ENCODE measurements at places on chromosomes 6 and 20.

- DNase-seq = no peak
Observed at GRCh38 chr20:24796236-24796635, 152.8 kb upstream of the CST7 start.

GRCh38 chr6:135202836-135203235 lies 21.7 kb downstream of the MYB start:
- no peak for DNase-seq

DNA sequence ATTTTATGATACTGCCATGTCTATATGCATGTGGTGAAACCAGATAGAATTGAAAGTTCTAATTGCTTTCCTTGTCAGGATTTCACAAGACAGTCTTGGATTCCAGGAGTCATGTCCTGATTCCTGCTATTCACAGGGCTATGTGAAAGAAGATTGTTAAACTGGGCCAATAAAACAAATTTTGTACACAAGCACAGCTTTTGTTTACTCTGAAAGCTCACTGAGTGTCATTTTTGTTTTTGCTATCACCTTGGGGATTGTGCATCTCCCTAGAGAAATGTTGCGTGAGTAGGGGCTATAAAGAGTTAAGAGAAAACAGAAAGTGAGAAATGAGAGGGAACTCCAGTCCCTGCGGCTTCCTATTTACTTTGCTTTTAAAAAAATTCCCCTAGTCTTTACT lies 627.5 kb downstream of the PKHD1 start:
- no peak for DNase-seq

- no peak for DNase-seq
Observed at GRCh38 chr6:136134268-136134667, 115.8 kb downstream of the MTFR2 start.

DNA sequence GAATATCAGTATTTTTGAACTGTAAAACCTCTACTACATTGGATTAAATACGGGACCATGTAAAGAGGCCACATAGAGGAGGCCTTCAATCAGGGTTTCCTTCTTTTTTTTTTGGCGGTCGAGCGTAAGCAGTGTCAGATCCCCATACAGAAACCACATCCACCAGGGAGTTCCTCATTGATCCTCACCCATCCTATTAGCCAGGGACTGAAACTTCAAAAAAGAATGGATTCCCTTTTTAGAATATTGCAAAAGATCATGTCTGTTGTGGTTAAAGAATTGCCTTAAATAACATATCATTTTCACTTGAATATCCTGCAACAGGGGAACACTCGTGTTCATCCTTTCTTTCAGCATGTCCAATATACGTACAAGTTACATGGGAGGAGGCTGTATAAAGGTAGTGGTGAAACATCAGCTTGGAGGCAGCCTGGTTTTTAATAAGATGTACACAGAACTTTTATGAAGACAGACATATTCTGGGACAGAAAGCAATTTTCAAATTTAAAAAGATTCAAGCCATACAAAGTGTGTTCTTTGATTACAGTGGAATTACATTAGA lies 96.1 kb downstream of the PPP1R14C start:
- no peak for DNase-seq

DNA sequence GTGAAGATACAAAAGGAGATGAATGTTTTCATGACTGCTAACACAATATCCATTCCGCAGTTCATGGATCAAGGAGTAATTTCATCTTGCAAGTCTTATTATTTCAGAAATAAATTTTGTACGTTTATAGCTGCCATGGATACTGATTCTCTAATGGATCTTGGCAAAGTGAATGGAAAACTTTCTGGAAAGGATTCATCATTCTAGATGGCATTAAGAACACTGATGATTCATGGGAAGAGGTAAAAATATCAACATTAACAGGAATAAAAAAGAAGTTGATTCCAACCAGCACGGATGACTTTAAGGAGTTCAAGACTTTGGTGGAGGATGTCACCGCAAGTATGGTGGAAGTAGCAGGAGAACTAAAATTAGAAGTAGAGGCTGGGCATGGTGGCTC lies 2.8 kb downstream of the HUS1B start:
- DNase-seq = no peak

- DNase-seq = no peak
Observed at GRCh38 chr6:128474933-128475332, 45.5 kb downstream of the PTPRK start.

- no peak for DNase-seq
Observed at GRCh38 chr6:27049863-27050781, 197.4 kb upstream of the PRSS16 start.

DNA sequence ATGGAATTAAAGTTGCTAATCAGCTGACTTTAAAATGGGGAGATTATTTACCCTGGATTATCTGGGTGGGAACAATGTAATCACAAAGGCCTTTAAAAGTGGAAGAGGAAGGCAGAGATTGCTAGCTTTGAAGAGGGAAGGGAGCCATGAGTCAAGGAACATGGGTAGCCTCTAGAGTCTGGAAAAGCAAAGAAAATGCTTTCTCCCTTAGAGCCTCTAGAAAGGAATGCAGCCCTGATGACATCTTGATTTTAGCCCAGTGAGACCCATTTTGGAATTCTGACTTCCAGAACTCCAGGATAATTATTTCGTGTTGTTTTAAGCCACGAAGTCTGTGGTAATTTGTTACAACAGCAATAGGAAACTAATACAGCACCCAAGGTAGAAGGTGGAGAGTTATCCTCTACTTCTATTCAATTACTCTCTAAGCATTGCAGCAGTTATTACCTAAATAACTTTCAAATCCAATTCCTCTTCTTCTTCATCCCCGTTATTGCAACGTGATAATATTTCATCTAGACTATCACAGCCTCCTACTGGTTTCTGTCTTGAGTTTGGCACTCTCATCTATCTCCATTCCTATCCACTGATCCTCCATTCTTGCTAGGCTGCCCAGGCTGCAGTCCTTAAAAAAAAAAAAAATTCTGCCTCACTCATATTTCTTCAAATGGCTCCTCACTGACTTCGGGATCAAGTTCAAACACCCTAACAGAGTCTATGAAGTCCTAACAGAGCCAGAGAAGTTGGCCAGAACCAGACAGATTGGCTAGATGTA lies 224.3 kb downstream of the BTBD9 start:
- DNase-seq = no peak

- DNase-seq = no peak
Observed at GRCh38 chr6:165678429-165678828, 15.4 kb upstream of the PDE10A start.

- DNase-seq = no peak
Observed at GRCh38 chr6:131062241-131063027, 611 bp downstream of the EPB41L2 start.

DNA sequence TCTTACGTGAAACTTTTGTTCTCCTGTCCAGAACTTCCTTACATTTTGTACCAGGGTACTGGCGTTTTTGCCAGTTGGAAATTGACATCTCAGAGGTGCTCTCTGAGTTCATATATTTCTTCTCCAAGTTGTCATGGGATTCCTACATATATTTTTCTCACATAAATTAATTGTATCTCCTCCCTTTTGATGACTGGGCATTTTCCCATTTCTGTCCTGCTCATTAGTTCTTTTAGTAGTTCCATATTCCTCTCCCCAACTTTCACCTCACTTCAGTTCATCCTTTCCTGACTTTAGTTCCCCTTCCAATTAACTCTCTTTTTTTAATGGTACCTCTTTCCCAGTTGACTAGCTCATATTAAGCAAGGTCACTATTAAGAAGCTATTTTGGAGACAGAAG lies 10.8 kb downstream of the ZKSCAN8 start:
- no peak for DNase-seq

DNA sequence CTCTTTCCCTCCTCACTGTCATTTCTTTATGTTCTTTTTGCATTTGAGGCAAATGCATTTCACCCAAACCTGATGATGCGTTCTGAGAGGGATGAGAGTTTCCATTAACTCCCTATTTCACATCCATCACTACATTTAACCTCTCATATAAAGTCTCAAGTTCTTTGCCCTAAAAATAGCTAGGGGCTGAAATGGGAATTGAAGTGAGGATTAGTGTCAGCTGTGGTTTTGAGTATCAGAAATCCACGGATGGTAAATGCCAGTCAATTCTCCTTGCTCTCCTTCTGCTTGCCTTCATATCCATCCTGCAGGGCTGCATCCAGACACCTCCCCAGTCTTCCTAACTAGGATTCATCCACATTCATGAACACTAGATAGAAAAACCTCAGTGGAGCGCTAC lies 10.0 kb upstream of the DTNBP1 start:
- DNase-seq = no peak

- no peak for DNase-seq
Observed at GRCh38 chr6:135993361-135993760, 141.9 kb downstream of the PDE7B start.

DNA sequence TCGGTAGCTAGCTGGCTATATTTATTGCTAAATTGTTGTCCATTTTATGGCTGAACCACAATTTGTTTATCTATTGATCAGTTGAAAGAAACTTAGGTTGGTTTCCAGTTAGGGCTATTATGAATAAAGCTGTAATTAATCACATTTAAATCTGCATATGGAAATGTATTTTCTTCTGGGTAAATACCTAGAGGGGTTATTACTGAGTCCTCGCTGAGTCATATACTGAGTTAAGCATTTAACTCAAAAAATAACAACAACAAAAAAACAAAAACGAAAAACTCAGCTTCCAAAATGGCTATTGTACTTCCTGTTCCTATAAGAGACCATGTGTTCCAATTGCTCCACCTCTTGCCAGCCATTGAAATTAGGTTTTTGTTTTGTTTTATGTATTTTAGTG lies 258.2 kb downstream of the TBC1D32 start:
- DNase-seq = no peak

DNA sequence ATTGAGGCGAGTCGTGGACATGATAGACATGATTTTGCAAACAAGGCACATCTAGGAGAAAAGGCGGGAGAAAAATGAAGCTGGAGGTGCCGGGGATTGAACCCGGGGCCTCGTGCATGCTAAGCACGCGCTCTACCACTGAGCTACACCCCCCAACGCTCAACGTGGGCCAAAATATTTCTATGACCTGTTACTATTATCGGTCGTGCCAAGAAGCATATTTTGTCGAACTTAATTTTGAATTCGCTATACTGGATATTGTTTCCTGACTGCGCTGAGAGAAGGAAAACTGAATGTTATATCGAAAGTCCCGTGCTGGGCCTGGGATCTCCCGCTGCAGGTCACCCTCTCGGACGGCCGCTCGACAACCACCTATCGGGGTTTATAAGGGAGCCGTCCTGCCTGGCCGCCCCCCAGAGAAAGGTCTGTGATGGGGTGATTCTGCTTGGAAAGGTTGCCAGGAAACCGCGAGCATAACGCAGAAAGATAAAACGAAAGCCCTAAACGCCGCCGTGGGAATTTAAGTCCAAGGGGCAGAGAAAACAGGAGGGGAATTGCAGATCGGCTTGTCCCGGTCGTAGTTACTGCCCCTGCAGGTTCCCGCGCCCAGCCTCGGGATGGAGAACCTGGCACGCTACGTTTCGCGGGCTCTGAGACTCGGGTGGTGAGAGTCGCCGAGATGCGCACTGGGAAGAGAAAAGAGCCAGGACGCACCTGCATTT lies 60.0 kb downstream of the TRIM27 start:
- DNase-seq = peak; percentile 82

DNA sequence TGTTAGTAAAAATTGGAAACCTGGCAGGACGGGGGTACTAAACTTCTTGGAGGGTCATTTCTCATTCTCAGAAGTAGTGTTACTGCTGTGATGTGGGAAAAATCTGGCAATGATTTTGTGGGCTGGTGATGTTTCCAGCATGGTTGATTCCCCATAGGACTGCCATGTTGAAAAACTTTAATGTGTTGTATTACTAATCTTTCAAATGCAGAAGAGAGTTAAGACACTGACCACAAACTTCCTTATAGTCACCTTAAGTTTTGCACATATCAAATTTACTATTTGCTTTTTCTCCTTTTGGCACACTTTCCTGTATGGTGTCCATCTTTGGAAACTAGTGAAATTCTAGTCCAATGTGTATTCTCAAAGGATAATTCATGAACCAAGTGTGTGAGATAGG lies 236.2 kb upstream of the TAB2 start:
- DNase-seq = no peak

DNA sequence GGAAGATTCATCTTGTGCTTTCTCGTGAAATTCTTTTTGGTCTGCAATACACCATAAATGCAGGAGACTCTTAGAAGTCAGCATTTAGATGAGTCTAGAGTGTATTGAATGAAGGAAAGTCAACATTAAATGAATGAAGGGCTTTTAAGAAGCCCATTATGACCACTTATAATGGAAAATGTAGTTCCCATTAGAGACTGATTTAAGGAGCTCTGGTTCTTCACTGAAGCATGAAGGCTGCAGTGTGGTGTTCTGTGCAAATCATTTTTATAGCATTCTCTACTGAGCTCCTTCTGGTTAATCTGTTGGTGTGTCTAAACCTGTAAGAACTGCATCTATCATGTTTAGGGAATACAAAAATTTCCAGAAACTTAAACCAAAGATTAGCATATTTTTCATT lies 19.7 kb downstream of the NCOA7 start:
- DNase-seq = no peak

DNA sequence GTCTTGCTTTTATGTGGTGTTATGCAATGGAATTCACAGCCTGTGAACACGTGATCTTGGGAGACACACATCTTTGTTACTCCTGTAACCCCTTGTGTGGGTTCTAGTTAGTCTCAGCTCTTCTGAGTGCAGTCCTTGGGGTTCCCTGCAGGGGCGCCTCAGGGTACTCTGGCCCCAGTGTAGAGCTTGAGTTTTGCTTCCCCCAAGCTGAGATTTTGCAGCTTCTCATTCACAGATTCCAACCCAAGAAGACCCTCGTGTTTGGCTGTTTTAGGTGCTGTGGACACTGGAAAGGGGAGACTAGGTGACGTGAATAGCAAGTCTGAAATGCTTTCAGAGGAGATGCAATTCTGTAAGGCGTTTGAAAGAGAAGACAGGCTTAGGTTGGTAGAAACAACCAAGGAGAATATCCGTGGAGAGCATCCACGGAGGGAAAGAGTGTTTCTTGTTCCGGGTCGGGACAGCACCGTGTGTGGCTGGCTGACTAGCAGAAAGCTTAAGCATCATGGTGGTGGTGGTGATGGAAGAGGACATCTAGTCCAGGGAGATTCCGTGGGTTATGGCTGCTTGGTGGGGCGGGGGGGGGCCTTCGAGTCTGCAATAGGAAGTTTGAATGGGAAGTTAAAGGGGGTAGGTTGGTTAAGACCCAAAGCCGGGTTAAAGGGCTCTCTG lies 30.1 kb downstream of the DUSP22 start:
- no peak for DNase-seq

GRCh38 chr6:164924674-164925073 lies 384.7 kb downstream of the C6orf118 start:
- DNase-seq = no peak

- DNase-seq = no peak
Observed at GRCh38 chr6:111183702-111184517, 96.6 kb downstream of the SLC16A10 start.

DNA sequence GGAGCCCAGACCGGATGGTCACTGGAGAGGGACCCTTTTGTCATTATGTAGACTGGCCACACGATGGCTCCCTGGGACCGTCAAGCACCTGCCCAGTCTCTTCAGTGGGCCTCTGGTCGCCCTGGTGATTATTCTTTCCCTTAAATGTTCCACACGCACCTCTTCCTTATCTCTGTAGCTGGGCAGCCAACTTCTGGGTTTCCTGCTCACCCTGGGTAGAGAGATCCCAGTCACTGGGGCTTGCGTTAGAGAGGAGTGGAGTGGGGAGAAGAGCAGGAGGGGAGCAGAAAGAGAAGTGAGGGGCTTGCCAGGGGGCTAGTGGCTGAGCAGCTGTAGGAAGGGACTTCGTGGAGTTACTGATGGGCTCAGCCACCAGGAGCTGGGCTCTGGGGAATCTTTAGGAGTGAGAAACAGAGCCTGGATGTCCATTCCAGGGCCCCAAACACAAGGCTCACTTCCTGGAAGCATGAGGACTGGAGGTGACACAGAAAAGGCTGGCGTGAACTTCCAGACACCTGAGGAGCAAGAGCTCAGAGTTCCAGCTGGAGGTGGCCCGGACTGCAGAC lies 150.1 kb downstream of the DHX35 start:
- DNase-seq = peak; percentile 65

All from A172 (cell line).